ENCODE measurements at places on chromosomes 12 and 14.

GRCh38 chr14:77498120-77498979 is at the start of gene ISM2:
ISM2 (minus strand) TSS chr14:77498816; CDS start chr14:77498793, 23 bp downstream.
- DNase-seq, result no peak

DNA sequence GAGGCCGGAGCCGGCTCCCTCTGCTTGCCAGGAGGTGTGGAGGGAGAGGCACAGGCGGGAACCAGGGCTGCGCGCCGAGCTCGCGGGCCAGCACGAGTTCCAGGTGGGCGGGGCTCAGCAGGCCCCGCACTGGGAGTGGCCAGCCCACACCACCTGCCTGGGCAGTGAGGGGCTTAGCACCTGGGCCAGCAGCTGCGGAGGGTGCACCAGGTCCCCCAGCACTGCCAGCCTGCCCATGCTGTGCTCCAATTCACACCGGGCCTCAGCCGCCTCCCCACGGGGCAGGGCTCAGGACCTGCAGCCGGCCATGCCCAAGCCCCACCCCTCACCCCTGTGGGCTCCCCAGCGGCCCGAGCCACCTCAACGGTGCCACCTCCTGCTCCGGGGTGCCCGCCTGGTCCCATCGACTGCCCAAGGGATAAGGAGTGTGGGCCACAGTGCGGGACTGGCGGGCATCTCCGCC is 72.4 kb upstream of the PPP2R5C start:
- no peak for DNase-seq

GRCh38 chr12:118148287-118148686 is 12.4 kb downstream of the PEBP1 start:
- DNase-seq, result no peak

- no peak for DNase-seq
These were observed 141.1 kb downstream of the SLC41A2 start for GRCh38 chr12:104816845-104817503.

- no peak for DNase-seq
These were observed 121.5 kb downstream of the ASCL4 start for GRCh38 chr12:107895966-107896365.

GRCh38 chr14:65167072-65167645 is 64.8 kb upstream of the MAX start:
- no peak for DNase-seq

DNA sequence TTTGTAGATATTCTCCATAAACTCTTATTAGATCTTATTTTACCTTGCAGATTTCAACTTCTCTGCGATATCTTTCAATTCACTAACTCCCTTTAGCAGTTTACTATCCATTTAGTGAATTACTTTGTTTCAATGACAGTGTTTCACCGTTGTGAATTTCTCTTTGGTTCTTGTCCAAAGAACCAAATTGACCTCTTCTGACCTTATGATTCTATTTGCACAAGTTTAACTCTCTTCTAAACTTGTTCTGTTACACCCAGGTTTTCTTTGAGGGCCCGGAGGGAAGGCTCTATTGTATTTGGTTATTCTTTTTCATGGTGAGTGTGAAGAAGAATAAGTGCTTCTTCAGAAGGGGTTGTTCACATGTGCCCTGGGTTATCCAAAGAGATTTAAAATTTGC is 186.7 kb downstream of the MON2 start:
- no peak for DNase-seq

GRCh38 chr14:22518073-22518472 is 71.0 kb downstream of the DAD1 start:
- no peak for DNase-seq

- no peak for DNase-seq
These were observed 80.8 kb downstream of the TMTC1 start for GRCh38 chr12:29702972-29703371.

DNA sequence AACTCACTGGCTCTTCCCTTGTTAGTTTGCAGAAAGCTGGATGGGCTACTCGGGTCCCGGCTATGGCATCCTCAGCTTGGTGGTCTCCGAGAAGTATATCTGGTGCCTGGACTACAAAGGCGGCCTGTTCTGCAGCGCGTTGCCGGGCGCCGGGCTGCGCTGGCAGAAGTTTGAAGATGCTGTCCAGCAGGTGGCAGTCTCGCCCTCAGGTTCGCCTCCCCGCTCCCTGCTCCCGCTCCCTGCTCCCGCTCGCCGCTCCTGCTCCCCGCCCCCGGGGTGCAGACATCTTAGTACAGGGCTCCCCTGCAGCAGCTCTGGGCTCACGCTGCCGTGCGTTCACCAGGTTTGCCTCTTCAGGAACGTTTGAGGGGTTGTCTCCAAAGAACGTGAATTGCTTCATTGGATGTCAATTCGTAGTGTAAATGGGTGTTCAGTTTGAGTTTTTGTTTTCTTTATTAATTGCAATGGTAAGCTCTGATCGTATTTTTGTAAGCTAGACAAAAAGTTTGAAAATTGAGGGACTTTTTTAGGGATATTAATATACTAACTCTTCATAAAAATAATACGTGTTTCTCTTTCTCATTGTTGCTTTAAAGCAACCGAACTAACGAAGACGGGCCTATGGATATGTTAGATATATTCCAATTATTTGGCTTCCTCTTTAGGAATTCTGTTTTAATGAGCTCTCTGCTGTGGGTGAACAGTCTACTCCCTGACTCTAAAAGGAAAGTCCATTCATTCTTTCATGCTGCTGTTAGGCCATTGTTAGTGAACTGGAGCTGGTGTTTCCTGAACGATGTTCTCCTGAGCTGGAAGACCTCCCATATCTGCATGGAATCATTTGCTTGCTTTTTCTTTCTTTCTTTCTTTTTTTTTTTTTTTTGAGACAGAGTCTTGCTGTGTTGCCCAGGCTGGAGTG is 71.3 kb downstream of the ANKRD9 start:
- DNase-seq, result peak; percentile 74

- DNase-seq, result peak; percentile 54
These were observed 39.2 kb downstream of the EFCAB11 start for GRCh38 chr14:89915114-89915878.

DNA sequence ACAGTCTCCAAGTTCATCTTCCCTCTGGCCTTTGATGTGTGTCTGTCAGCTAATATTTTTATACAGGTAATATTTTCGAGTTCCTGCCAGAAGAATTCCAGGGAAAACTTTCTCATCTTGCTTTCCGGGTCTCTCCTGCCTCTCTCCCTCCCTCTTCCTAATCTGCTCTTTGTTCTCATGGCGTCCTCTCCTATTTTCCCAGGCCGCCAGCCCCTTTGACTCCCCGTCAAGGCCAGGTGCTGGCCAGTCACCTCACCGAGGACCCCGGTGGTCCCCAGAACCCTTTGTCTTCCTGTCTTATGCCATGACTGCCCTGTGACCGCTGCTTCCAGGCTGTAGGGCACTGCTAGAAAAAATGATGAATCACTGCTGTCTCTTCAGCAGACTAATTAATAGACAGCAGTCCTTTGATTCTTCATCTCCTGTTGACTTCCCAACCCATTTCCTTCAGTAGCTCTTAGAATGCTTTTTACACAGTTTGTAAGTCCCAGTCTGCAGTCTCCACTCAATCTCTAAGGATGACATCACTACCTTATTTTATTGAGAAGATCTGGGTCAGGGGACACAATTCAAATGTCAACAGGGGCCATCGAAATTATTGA is 40.7 kb downstream of the PPFIBP1 start:
- DNase-seq, result no peak

GRCh38 chr12:27192118-27192802 is 51.8 kb upstream of the STK38L start:
- no peak for DNase-seq

GRCh38 chr14:56117765-56118610 is at the start of gene PELI2:
PELI2 (plus strand) TSS chr14:56118411; CDS start chr14:56118661, 250 bp downstream.
- no peak for DNase-seq

DNA sequence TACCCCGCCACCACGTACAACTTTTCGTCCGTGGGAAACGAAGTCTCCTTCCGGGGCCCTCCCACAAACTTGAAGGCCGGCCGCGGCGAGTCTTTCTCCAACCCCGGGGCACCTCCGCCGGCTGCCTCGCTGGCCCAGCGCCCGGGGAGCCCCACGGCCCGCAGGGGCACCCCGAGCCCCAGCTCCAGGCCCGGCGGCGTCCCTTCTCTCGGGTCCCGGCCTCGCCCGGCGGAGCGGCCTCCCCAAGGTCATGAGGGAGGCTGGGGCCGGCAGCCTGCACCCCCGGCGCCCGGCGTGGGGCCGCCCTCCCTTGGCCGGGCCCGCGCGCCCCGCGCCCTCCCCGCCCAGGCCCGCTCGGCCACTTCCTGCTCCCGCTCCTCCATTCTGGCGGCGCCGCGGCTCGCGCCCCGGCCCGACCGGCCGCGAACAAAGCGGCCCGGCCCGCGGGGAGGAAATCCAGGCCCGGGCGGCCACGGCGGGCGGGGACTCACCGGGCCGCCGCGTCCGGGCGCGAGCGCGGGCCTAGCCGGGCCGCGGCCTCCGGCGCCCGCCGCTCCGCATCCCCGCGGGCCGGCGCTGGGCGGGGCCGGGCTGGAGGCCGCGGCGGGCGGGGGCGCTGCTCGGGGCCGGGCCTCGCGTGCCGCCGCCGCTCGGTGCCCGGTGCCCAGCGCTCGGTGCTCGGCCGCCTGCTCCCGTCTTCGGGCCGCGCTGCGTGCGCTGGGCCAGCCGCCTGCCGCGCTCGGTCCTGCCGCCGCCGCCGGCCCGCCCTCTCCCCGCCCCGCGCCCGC is at the start of gene AKT1:
Gene AKT1 (minus strand): TSS at position 756 of the 788 bp plus-strand sequence. CDS start 3,105 bp downstream, outside the sequence.
- DNase-seq, result no peak

DNA sequence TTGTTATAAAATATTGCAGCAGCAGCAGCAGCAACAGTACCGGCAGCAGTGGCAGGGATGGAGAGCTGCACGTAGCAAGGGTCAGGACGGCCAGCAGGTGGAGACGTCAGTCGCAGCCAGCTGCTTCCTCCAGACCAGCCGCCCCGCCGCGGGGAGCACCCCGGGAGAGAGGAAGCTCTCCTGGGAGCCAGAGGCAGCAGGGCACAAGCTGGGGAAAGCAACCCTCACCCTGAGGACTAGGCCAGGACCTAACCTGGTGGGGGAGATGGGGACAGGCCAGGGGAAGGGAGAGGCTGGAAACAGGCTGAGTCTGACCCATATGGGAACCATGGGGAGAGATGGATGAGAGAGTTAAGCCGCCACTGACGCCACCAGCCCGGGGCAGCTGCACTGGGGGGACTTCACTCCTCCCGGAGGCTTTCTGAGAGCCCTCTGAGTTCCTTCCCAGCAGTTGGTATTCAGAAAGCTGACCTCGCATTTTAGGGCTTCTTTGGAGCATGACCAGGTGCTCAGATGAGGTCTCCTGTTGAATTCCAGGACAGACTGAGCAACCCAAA is 56.3 kb downstream of the SPTB start:
- no peak for DNase-seq

DNA sequence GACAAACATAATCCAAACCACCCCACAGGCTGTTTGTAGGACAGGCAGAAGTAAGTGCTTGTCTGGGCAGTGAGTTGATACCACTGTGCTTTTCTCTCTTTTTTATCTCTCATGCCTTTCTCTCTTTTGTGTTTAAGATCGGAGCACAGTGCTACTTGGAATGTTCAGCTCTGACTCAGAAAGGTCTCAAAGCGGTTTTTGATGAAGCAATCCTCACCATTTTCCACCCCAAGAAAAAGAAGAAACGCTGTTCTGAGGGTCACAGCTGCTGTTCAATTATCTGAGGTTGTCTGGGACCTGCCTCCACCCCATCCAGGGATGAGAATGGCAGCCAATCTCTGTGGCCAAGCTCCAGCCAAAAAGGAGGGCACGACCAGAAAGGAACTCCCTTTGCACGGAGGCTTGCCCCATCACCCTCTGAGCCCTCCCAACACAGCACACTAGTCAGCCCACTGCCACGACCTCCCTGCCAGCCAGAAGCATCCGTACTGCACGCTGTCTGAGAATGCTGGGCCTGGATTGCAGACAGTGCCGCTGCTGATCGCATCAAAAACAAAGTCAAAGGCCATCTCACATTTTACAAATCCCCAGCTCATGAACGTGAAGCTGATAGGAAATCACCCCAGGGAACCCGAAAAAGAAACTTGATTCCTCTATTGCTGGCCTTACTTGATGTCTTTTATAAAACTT is 27.8 kb downstream of the GPHB5 start:
- no peak for DNase-seq

DNA sequence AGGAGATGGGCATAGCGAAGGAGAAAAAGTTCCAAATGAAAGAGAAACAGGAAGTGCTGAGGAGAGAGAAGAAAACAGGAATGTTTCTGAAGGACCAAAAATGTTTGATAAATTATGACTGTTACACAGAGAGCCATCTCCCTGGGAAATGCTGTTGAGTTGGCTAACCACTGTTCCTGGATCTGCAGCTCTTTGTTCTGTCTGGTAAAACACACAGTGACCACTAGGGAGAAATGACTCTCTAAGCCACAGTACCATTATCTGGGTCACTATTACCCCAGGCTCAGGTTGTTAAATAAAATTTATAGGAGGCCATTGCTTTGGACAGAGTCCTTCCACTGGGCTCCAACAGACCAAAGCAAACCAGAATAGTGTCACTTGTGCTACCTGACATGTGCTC is 219.3 kb downstream of the CRADD start:
- no peak for DNase-seq

DNA sequence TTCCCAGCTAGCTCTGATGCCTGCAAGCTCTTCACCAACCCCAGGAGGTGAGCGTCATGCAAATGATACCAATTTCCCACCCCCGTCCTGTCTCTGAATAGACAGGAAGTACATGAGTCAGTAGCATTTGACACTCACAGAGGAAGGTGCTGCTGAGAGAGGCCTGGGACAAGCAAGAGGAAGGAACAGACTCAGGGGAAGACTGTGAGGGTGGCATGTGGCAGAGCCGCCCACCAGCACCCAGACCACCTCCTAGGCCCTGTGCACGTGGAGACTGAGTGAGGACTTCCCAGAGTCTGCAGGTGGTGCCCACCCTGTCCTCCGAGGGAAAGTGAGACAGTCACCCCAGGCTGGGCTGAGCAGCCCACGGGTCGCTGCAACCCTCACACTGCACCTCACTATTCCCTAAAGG is 199.5 kb upstream of the SFSWAP start:
- no peak for DNase-seq

DNA sequence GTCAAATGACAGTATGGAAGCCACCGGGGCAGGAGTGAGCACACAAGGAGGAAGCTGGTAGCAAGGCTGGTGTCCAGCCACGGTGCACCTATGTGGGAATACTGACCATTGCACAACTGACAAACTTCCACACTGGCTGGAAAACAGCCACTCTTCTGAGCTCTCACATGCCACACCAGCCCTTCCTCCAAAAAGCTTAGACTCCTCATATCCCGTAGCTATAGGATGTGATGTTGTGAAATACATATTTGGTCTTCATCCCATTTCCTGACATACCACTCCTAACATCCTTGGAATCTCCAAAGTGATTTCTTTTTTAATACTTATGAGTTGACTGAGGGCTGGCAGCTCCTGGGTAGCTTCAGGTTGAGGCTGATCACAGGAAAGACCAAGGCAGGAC is 103.6 kb downstream of the NTF3 start:
- no peak for DNase-seq

GRCh38 chr14:95759941-95760340 is 46.0 kb upstream of the TCL1A start:
- DNase-seq, result no peak
